IMR-90 (cell line): ENCODE measurements at places on chromosomes 13 and 19. TPM values are rescaled to one million over a fixed set of nuclear protein-coding genes. Genes with fewer than 3 reads are reported as not detected.

DNA sequence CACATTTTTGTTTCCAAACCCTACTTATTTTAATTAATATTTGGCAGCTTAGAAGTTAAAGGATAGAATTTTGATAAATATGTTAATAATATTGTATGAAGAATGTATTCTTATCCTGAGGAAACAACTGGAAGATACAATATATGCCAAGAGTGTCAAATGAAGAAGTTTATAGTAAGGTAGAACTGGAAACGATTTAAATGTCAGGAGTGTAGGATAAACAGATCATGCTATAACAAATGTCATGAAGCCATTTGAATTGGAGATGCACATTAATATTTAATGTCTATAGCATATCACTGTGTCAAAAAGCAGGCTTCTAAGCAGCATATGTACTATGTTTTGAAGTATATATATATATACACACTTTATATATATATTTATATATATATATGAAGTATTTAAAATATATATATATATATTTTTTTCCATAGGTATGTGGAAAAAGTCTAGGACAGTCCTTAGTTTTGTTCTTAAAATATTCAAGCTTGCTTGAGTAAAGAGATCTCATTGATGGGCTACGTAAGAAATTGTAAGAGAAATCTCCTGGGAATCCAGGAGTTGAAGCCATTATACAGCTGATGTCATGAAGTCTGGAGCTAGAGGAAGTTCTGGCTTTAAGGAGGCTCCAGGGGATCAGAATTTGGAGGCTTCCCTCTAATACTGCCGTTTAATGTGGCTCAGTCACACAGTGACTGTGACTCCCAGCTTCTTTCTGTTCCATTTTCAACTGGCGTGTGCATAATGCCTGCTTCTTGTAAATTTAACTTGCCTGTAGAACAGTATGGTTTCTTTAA lies 79.9 kb upstream of the MYCBP2 start:
- DNase-seq: no peak

Gene KLK14
- total RNA-seq: not detected in 2 replicates

- no peak for DNase-seq
Observed at GRCh38 chr13:49329831-49330545, 82.3 kb downstream of the CDADC1 start.

Gene KLF2
- 1.1 and 3.3 TPM in 2 replicates for total RNA-seq

Gene TUBGCP3
- total RNA-seq: 14.7 and 16.0 TPM in 2 replicates
